Ecto neural progenitor cell (in vitro differentiated cells): ENCODE measurements at places on chromosomes 11 and 22.
A peak's percentile ranks its signal among the peaks of the same experiment; 100 is the strongest.

- no peak for DNase-seq
Observed at GRCh38 chr11:120153221-120153620, 15.3 kb upstream of the TRIM29 start.

DNA sequence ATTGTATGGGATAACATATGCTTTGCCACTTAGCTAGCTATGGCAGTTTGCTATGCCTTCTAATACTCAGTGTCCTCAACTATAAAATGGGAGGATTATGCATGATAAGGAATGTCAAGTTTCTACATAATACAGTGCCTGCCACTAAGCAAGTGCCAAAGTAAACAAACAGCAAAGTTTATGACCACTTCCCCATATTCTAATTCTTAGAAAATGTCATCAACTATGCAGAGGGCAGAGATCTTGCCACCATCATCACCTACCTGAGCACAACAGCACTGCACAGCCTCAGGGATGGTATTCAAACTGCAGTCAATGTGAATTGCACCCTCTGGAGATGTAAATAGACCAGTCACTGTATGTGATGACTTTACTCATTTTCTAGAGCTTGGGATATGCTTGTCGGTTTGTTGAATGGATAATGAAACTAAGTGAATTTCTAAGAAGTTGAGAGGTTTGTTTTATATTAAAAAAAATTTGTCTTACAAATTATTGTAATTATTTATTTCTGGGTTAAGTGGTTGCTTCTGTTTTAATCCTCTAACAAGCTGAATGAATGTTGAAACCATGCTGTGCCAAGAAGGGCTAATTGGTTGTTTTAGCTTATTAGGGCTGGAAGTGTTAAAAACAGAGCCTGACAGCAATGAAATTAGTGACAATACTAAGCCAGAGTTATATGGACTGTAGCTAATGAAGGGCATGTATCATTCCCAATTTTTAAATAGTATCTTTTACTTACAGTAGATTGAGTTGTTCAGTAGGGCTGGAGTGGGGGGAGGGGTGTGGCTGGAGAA lies 398.4 kb downstream of the CNTN5 start:
- no peak for DNase-seq

- DNase-seq, result no peak
Observed at GRCh38 chr11:9146477-9146876, 55.1 kb upstream of the SCUBE2 start.

GRCh38 chr11:99682171-99682570 lies 661.4 kb downstream of the CNTN5 start:
- DNase-seq, result no peak

- DNase-seq, result no peak
Observed at GRCh38 chr11:129223701-129224149, 31.6 kb upstream of the ARHGAP32 start.

GRCh38 chr11:71955898-71956456 lies 27.1 kb downstream of the RNF121 start:
- no peak for DNase-seq

GRCh38 chr22:19951346-19951745 lies 9.7 kb upstream of the TXNRD2 start:
- no peak for DNase-seq

GRCh38 chr11:72724851-72725723 lies 27.1 kb downstream of the ARAP1 start:
- peak; percentile 80 for DNase-seq

DNA sequence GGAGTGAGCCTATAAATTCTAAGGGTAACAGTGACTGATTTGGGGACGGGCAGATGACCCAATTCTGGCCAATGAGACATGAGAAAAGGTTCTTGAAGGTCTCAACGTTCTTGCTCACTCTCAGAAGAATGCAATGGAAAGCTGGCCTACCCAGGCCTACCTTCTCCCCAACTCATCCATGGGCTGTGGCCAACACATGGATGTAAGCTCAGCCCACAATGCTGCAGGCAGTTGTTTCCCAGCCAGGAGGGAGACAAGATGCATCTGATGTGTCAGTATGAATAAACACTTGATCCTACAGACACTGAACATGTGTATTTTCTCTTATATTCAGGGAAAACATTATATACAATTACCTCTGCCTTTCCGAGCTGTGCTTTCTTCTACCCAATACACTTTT lies 24.4 kb downstream of the PI4KA start:
- no peak for DNase-seq

DNA sequence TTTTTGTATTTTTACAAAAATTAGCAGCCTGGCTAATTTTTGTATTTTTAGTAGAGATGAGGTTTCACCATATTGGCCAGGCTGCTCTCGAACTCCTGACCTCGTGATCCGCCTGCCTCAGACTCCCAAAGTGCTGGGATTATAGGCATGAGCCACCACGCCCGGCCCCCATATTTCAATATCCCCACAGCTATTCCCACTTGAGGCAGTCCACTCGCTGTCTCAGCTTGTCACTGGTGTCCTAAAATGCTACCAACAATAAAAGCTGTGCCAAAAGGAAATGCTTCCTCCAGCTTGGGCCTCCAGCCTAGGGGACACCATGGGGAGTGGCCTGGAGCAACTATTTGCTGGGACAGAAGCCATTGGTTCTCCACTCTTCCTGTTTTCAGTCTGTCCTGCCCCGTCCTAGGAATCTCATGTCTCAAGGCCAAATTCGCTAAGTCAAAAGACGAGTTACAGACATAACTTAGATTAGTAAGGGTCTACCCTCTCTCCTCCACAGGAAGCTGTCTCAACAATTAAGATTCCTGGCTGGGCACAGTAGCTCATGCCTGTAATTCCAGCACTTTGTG lies 7.3 kb upstream of the SPINDOC start:
- no peak for DNase-seq

- no peak for DNase-seq
Observed at GRCh38 chr11:36230779-36231699, 58.2 kb downstream of the COMMD9 start.

GRCh38 chr22:19974268-19974861 lies 32.7 kb upstream of the TXNRD2 start:
- DNase-seq, result peak; percentile 85

DNA sequence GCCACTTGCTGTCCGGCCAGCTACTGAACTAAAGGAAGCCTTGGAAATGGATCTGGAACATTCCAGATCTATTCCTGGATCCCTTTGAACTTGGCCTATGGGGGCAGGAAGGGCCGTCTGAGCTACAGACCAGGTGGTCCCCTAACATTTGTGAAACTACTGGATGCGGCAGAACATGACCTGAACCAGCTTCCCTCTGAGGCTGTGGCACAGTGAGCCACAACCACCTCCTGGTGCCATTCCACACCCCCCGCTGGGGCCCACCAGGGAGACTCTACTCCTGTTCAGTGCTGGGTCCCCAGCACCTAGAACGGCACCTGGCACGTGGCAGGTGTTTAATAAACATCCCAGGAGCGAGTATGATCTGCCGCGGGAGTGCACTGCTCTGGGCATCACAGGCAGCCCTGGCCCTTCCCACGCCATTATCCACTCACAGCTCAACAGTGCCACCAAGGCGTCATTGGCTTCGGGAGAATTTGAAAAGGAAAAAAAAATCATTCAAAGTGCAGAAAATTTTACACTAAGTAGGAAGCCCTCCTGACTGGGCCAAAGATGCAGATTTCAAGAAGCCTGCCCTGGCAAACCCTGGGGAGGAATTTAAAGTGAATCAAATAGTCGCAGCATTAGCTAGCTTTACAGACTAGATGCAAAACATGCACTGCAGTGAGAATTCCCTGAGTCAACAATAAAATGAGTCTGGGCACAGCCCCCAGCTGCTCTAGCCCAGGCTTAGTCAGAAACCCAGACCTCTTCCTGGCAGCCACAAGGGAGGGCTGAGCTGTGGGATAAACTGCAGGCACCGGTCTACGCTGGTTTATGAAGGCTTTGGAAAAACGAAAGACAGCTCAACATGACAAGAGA lies 14.3 kb upstream of the EFCAB6 start:
- no peak for DNase-seq

- DNase-seq, result peak; percentile 84
Observed at GRCh38 chr11:20208622-20209111, 48.4 kb upstream of the DBX1 start.

GRCh38 chr11:11724994-11725393 lies 103.2 kb upstream of the GALNT18 start:
- DNase-seq, result no peak

DNA sequence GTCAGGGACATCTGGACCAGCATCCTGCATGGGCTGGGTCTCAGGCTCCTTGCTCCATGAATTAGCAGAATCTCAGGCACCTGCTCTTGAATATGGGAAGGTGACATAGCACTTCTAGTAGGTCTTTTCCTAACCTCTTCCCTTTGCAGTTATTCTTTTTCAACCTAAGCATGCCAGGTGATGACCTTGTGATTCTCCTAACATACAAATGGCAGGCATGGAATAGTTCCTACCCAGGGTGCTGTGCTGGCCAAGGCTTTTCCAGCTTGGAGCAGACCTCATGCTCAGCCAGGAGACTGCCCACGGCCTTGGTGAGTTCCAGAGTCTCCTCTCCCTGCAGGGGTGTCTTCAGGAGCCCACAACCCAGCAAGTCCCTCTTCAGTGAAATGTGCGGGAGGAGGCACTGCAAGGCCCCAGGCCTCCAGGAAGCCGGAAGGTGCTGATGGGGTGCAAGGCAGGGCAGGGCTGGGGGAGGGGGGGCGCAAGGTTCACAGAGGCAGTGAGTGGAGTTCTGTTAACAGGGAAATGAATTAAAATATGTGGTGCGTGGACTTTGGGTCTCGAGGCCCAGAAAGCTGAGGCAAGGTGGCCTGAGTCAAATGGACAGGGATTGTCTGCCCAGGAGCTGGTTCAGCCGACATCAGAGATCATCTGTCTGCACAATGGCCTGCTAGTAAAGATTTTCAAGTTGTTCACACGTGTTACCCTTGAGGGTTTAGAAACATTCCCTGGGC lies 75.9 kb upstream of the SEPTIN5 start:
- DNase-seq, result no peak
